AG08395 (cell line): ENCODE measurements at places on chromosomes 1 and 21.

DNA sequence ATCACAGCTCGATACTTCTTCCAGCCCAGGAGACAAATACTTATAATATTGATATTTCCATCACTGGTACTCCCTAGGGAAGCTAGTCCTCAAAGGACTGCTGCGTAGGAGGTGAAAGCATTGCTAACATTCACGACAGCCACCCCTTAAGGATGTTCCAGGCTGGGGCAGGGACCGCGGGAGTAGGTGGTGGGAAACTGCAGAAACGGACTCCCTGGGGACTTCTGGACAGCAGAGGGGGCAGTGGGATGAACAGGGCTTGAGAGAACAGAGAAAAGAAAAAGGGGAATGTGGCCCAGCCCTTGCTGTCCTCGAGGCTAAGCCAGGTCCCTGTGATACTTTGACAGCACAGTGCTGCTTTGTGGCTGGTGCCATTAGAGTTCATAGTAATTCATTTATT, 108.0 kb downstream of the HMGB4 start:
- no peak for DNase-seq

DNA sequence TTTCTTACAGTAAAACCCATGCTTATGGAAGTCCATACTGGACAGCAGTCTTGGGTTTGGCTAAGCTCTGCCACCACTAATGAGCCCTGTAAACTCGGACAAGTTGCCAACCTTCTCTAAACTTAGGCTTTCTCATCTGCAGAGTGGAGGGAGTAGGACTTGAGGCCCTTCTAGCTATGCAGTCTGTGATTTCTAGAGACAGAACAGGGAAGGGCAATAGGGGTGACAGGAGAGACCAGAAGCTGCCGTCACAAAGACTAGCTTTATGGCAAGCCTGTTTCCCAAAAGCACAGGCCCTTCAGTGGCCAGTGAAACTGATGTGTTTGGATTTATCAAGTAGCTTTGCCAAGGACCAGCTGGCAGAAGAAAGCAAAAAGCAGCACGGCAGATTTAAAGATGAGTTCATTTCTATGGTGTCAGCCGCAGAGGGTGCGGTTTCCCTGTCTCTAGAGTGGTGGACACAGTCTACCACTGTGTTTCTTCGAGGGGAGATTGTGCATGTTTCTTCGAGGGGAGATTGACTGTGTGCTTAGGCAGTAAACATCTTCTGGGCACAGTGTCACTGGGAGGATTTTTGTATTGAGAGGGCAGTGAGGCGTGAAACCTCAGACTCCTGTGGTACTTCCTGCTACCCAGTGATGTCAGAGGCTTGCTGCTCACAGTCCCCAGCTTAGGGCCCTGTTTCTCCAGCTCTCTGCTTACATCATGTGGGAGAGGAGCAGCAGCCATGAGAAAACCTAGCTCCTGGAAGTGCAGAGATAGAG, 119.0 kb downstream of the ROR1 start:
- DNase-seq = peak; percentile 67

- no peak for DNase-seq
Observed at GRCh38 chr1:90513956-90514355, 203.1 kb downstream of the BARHL2 start.

DNA sequence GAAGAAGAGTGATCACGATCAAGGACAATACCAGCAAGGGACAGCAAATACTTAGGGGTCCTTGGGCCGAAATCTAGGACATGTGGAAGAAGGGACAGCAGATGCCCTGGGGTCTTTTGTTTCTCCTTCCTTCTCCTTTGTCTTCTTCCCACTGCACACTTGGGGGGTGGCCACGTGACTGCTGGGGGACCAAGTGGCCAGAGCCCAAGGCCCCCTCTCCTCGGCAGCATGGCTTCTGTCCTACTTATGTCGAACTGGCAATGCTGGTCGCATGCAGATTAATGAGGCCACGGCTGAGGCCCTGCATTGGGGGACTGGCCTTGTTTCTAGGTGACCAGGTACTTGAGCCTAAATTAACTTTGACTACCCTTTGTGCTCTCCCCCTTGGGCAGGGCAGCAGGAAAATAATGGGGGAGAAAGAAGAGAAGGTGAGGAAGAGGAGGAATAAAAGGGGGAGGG, 83.0 kb downstream of the GRIK3 start:
- no peak for DNase-seq

GRCh38 chr1:5616366-5617178, 375.7 kb downstream of the NPHP4 start:
- no peak for DNase-seq
